ENCODE measurements at places on chromosomes 2 and 18.

GRCh38 chr2:45888167-45888566, 236.7 kb downstream of the PRKCE start:
- peak; percentile 50 for DNase-seq

- DNase-seq: no peak
Measured at GRCh38 chr18:27983780-27984179, 193.2 kb downstream of the CDH2 start.

DNA sequence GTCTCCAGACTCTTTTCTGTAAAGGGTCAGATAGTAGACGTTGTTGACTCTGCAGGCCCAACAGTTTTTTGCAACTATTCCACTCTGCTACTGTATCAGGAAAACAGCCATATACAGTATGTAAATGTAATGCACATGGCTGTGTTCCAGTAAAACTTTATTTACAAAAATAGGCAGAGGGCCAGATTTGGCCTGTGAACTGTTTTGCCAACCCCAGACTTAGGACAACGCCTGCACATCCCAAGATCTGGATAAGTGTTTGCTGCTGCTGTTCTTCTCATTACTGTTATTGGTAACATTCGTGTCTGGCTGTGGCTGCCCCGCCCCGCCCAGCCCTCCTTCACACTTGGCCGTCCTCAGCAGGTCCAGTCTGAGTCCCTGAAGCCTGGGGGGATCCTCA, 94.6 kb upstream of the MCFD2 start:
- DNase-seq: no peak

DNA sequence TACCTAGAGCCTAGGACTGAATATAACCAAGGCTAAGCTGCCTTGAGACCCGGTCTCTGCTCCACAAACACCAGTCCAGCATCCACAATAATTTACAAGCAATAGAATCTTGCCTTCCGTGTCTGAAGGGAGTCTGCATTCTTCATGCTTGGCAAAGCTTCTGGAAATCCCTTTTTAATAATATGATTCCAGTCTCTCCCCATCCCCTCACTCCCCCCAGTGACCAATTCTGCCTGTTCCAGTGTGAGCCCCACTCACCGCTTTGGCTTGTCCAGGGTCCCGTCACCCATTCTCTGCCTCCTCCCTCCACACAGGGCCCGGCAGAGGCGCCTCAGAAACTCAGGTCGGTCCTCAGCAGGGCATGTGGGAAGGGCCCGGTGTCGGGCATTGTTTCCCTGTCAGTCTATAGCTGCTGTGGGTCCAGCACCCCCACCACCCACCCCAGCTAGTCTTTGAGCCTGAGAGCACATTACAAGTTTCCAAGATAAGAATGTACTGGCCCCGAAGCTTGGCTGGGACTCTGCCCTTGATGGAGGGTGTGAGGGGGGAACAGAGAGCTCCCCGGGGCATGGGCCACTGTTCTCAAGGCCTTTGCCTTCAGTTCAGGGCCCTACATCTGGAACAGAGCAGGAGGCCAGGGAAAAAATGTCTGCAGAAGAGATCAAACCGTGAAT, 129.7 kb upstream of the MYCN start:
- DNase-seq: peak; percentile 33

GRCh38 chr2:113920996-113921395, 31.1 kb downstream of the ACTR3 start:
- DNase-seq: no peak

GRCh38 chr2:204664708-204665121, 119.4 kb downstream of the PARD3B start:
- no peak for DNase-seq

GRCh38 chr2:236351966-236352525, 87.8 kb upstream of the ASB18 start:
- peak; percentile 65 for DNase-seq

DNA sequence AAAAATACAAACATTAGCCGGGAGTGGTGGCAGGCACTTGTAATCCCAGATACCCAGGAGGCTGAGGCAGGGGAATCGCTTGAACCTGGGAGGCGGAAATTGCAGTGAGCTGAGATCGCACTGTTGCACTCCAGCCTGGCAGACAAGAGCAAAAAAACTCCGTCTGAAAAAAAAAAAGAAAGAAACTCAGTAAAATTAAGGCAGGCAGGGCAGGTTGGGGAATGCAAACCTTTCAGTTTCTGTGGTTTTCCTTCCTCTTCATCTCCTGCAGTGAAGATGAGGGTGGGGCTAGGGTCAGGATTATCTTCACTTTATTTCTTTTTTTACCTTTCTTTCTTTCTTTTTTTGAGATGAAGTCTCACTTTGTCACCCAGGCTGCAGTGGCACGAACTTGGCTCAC, 43.2 kb upstream of the PSME4 start:
- DNase-seq: no peak

DNA sequence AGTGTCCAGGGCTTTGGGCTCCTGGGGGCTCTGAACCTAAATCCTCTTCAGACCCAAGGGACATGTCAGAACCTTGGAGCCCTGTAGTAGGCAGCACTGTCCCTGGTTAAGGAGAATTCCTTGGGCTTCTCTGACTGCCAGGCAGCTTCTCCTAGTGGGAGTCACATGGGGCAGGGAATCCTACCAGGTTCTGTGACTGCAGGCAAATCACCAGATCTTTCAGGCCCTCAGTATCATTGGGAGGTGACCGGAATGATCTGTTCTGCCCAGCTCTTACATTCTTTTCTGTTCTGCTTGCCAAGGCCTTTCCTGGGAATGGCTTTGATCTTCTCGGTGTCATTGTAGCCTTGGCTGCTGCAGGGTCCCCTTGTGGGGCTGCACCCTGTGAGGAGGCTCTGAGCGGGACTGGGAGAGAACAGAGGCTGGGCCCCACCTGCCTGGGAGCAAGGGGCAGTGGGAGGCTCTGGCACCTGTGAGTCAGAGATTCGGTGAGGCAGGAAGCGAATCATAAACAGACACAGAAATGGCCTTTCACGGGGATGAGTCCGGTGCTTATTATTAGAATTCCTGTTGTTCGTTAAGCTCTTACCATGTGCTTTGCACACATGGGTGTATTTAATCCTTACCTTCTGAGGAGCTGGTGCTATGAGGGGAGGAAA, 14.1 kb downstream of the CEP68 start:
- DNase-seq: no peak

DNA sequence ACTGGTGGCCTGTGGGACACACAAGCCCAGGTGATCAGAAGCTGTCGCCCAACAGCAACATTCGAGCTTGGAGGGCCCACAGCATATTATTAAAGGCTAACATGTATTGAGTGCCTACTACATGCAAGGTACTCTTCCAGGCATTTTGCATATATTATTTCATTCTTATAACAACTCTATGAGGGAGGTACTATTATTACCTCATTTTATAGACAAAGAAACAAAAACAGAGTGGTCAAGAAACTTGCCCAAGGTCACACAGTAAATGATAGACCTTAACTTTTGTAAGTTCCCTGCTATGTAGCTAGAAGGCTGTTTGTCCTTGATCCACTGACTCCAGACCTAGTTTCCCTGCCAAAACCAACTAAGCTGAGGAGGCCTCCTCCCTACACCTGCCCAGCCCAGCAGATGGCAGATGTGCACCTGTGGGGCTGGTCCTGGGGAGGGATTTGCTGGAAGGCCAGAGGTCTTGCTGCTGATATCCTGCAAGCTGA, 35.7 kb downstream of the KANSL3 start:
- DNase-seq: no peak

- no peak for DNase-seq
Measured at GRCh38 chr2:59398081-59398480, 1155.4 kb downstream of the BCL11A start.

DNA sequence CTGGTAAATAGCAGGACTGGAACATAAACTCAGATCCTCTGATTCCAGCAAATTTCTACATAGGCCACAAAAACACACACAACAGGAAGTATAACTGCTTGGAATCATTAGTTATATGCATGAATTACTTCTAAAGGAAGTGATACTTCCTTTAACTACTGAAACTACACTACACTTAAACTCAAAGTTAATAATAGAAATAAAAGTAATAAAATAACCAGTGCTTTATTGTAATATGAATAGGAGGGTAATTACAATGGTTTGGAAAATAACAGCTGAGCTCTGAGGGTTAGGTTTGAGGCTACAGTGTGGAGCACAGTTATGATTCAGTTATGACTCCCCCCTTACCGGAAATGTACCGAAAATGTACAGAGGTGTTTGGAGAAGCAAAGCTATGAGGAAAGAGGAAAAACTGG, 18.5 kb upstream of the POLI start:
- no peak for DNase-seq

- no peak for DNase-seq
Measured at GRCh38 chr2:43332653-43333052, 106.2 kb upstream of the ZFP36L2 start.

GRCh38 chr2:155703917-155704316, 628.6 kb downstream of the NR4A2 start:
- no peak for DNase-seq

GRCh38 chr2:71548646-71549425, 95.5 kb downstream of the DYSF start:
- peak; percentile 69 for DNase-seq

DNA sequence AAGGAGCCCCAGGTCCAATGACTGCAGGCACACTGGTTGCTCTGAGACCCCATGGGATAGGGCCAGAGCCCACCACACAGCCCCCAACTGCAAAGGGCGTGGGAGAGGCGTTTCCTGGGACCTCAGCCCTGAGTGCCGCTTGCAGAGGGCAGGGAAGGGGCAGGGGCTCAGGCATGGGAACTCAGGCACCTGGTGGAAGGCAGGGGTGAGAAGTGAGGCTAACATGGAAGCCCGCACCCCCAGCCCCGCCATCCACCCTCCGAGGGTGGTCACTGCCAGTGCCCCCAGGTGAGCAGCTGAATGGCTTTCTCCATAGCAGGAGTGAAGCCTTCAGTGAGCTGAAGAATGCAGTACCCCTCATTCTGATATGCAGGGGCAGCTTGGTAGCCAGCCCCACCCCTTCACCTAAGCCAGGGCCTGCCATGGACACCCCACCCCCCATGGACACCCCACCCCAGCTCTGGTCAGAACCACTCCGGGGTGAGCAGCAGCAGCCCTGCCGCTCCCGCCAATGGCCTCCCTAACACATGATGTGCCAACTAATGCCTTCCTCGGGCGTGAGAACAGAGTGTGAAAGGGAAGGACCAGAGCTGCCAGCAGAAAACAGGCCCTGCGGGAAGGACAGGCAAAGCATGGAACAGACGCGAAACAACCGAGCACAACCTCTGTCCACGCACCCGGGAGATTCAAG, 6.6 kb downstream of the KIF1A start:
- DNase-seq: no peak

- no peak for DNase-seq
Measured at GRCh38 chr18:26791676-26792075, 73.8 kb downstream of the AQP4 start.

- no peak for DNase-seq
Measured at GRCh38 chr2:65579506-65580235, 147.3 kb upstream of the SPRED2 start.

GRCh38 chr2:54855434-54855833, 132.0 kb downstream of the EML6 start:
- no peak for DNase-seq

- no peak for DNase-seq
Measured at GRCh38 chr2:166491461-166491860, 2.6 kb downstream of the SCN7A start.

GRCh38 chr2:96734880-96735583, 4.8 kb downstream of the LMAN2L start:
- no peak for DNase-seq

DNA sequence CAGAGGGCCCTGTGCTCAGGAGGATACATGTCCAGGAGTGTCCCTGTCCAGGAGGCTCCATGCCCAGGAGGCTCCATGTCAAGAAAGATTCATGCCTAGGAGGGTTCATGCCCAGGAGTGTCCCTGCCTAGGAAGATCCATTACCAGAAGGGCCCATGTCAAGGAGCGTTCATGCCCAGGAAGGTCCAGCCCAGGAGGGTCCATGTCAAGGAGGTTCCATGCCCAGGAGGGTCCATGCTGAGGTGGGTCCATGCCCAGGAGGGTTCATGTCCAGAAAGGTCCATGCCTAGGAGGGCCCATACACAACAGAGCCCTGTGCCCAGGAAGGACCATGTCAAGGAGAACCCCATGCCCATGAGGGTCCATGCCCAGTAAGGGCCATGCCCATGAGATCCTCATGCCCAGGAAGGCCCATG, 7.0 kb downstream of the GPR35 start:
- no peak for DNase-seq

DNA sequence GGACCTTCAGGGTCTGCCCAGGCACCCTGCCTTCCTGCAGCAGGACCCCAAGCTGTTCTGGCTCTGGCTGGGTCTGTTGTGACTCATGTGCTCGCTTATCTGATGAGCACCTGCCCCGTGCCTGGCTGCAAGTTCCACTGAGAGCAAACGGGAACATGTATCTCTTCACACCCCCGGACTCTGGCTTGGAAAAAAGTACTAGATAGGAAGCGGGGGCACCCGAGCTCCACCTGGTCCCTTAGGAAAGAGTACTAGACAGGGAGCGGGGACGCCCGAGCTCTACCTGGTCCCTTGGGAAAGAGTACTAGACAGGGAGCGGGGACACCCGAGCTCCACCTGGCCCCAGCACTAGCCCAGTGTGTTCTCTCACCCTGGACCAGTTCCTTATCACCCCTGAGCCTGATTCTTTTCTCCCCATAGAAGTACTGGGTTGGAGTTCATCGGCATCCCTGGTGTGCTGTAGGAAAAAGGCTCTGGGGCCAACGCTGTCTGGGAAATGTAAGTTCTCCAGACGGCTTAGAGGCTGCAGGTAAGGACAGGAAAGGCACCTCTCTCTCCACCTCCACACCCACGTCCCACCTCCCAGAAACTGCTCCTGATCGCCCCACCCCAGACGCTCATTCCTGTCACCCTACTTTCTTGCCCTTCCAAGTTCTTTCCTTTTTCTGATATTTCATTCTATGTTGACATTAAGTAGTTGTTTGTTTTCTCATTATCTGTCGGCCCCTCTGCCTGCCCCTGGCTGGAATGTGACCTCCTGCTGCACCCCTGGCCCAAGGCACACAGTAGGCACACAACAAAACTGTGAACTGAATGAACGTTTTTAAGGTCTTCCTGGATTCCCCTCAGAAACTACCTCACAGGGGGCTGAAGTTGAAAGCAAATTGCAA, 40.2 kb downstream of the HDAC4 start:
- no peak for DNase-seq

All from upper lobe of left lung (tissue), 6 donors.